Muscle of leg (tissue), 16 donors: ENCODE measurements at places on chromosomes 4 and X.

GRCh38 chrX:16910376-16910775 lies 36.1 kb upstream of the REPS2 start:
- DNase-seq = no peak
- peaks cover 44% of the 10 kb centered on the region for H3K27me3 ChIP-seq
- no peak overlapping the region for H3K4me3 ChIP-seq
- H3K36me3 ChIP-seq = no peaks in the 10 kb centered on the region

DNA sequence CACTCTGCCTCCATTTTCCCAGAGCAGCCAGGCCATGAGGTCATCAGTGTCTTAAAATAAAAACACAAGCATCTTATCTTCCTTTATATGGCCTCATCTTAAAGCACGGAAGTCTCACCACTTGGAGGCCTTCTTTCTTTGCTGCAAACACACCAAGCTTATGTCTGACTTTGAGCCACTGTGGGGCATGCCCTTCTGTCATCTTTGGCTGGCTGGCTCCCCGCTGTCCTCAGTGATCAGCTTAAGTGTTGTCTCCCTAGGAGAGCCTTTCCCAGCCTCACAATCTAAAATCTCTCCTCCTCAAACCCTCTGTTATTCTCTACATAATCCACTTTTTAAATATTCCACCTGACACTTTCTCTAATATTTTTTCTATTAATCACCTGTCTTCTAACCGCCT lies 191.6 kb upstream of the TTC29 start:
- H3K27me3 ChIP-seq = no peaks in the 10 kb centered on the region
- no peaks in the 10 kb centered on the region for H3K36me3 ChIP-seq
- H3K4me1 ChIP-seq = no peaks in the 10 kb centered on the region

DNA sequence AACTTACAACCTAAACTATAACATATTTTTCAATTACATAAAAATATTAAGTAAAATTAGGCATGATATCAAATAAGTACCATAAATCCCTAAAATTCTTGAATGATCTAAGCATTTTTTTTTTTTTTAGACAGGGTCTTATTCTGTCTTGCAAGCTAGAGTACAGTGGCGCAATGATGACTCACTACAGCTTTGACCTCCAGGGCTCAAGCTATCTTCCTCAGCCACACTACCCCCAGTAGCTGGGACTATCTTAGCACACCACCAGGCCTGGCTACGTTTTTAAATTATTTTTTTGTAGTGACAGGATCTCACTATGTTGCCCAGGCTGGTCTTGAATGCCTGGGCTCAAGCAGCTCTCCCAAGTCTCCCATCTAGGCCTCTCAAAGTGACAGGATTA lies 1042.3 kb downstream of the FSTL5 start:
- no peak overlapping the region for H3K4me3 ChIP-seq
- no peaks in the 10 kb centered on the region for H3K4me1 ChIP-seq
- H3K36me3 ChIP-seq = no peaks in the 10 kb centered on the region
- DNase-seq = no peak
- no peak overlapping the region for H3K27ac ChIP-seq

DNA sequence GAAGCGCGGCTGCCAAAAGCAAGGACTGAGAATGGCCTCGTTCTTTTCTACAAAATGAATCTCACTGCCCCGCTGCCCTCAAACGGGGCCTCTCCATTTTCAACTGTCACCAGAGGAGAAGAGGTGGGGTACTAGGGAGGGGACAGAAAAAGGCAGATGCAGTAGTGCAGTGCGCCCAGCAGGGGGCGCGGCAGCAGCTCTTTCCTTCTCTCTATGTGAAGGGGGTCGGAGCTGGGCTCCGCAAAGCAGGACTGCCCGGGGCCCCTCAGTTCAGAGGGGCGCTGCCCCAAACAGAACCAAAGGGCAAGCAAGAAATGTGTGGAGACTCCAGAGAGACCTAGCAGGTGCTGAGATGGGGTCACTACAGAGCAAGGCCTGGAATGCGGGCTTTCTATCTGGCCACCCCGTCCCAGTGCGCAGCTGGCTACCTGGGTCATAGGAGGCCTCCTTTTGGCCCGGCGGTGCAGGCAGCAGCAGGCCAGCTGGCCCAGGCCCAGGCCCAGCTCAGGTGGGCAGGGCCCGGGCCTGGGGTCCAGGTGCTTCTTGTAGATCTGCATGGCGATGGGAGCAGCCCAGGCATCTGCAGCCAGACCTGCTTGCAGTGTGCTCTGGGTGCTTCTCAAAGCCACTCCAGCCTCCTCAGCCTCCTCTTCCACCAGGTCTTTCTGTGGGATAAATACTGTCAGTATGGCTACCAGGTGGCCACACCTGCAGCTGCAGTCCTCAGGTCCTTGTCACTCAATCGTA lies 5.9 kb downstream of the IRAK1 start:
- H3K4me1 ChIP-seq = peaks cover 15% of the 10 kb centered on the region
- peaks cover 57% of the 10 kb centered on the region for H3K27me3 ChIP-seq
- DNase-seq = peak; percentile 52
- H3K4me3 ChIP-seq = no peak overlapping the region

- H3K27me3 ChIP-seq = peaks cover 14% of the 10 kb centered on the region
- peaks cover 4% of the 10 kb centered on the region for H3K4me1 ChIP-seq
- peaks cover 2% of the 10 kb centered on the region for H3K36me3 ChIP-seq
- H3K4me3 ChIP-seq = no peak overlapping the region
- no peak for DNase-seq
Observed at GRCh38 chr4:183718876-183719275, 59.8 kb downstream of the TRAPPC11 start.

DNA sequence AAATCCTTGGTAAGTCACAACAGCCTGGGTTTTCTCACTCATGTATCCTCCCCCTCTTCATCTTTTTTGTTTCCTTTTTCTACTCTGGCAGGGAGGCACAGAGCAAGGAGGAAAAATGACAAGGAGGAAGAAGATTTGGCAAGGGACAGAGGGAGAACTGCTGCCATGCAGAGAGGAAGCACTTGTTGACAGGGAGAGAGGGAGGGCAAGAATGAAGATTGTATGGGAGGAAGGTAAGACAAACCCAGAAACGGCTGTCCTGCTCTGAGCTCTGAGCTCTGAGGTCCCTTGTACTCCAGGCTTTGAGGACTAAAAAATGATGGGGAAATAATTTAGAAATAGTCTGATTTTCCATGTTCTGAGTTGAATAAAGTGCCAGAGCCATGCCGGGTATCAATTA lies 123.9 kb downstream of the DCHS2 start:
- no peak overlapping the region for H3K4me3 ChIP-seq
- H3K4me1 ChIP-seq = no peaks in the 10 kb centered on the region
- DNase-seq = no peak
- no peak overlapping the region for H3K27ac ChIP-seq
- no peaks in the 10 kb centered on the region for H3K27me3 ChIP-seq

GRCh38 chr4:105147553-105148161 lies 981 bp downstream of the TET2 start:
- H3K36me3 ChIP-seq = no peaks in the 10 kb centered on the region
- peak overlapping the region; percentile 87 for H3K4me3 ChIP-seq
- no peaks in the 10 kb centered on the region for H3K27me3 ChIP-seq
- H3K4me1 ChIP-seq = peaks cover 8% of the 10 kb centered on the region
- peak overlapping the region; percentile 98 for H3K27ac ChIP-seq
- peak; percentile 85 for DNase-seq

DNA sequence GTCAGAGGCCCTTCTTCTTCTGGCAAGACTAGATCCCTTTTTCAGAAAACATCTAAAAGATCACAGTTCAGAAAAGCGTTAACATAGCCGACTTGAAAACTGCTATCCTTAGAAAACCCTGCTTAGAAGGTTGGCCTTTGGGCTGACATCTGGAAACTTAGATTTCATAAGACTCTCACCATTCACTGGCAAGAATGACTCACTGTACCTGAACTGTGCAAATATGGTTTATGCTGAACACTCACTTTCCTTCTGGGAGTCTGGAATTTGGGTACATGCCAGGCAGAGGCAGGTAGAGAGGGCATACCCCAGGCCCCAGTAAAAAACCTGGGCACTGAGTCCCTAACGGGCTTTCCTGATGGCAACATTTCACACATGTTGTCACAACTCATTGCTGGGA lies 88.8 kb upstream of the GPC3 start:
- no peak for DNase-seq
- no peak overlapping the region for H3K27ac ChIP-seq

DNA sequence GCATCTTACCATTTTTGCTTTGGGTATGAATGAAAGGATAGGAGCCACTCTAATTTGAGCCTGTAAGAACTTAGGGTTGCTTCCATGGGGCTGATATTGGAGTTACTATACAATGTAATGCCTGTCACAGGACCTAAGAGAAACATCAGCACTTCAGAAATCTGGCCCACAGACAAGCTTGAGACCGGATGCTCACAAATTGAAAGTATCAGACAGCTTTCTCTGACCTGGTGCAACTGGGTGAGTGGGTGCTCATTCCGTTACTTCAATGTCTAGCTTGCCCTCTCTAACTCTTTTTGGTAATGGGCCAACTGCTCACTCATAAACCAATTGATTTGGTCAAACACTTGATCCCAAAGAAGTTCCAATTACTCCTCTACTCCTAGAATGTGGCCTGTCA lies 62.1 kb downstream of the GPC4 start:
- peaks cover 10% of the 10 kb centered on the region for H3K27me3 ChIP-seq
- H3K4me1 ChIP-seq = no peaks in the 10 kb centered on the region
- no peak overlapping the region for H3K4me3 ChIP-seq

GRCh38 chr4:165758086-165758485 lies 115.0 kb upstream of the TLL1 start:
- H3K27me3 ChIP-seq = no peaks in the 10 kb centered on the region
- H3K4me3 ChIP-seq = no peak overlapping the region
- H3K36me3 ChIP-seq = no peaks in the 10 kb centered on the region
- H3K4me1 ChIP-seq = no peaks in the 10 kb centered on the region
- peak; percentile 73 for DNase-seq

DNA sequence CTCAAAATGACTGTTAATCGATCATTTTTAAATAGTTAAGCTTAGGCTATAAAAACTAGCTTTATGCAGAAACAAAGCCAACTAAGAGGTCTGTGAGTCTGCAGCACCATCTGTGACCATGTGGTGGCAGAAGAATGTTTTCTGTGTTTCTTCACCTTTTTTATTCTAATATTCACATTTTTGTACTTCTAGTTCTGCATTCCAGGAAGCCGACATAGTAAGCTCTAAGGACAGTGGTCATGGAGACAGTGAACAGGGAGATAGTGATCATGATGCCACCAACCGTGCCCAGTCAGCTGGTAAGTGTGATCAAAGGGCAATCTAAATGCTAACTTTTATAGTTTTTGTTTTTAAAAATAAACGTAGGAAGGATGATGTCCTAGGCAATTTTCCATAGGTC lies 5.6 kb downstream of the PCDH10 start:
- H3K4me3 ChIP-seq = no peak overlapping the region
- no peaks in the 10 kb centered on the region for H3K36me3 ChIP-seq
- peaks cover 40% of the 10 kb centered on the region for H3K27me3 ChIP-seq

DNA sequence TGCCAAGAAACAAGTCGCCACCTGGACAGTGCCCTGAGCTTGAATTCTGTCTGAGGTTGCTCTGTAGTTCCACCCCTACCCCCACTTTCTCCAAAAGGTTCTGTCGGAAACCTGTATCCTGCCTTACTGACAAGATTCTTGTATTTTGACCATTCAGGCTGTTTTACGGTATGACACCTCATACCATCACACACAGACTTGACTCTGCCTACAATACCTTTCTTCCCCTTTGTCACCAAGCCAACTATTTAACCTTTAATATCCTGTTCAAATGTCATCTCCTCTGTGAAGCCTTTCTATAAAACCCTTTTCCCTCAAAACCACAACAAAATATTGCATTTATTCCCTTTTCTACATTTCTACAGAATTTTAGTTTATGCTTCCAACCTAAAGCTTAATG lies 161.9 kb downstream of the VSIG4 start:
- H3K4me3 ChIP-seq = no peak overlapping the region
- H3K27ac ChIP-seq = no peak overlapping the region
- H3K27me3 ChIP-seq = no peaks in the 10 kb centered on the region
- DNase-seq = no peak
- no peaks in the 10 kb centered on the region for H3K4me1 ChIP-seq

DNA sequence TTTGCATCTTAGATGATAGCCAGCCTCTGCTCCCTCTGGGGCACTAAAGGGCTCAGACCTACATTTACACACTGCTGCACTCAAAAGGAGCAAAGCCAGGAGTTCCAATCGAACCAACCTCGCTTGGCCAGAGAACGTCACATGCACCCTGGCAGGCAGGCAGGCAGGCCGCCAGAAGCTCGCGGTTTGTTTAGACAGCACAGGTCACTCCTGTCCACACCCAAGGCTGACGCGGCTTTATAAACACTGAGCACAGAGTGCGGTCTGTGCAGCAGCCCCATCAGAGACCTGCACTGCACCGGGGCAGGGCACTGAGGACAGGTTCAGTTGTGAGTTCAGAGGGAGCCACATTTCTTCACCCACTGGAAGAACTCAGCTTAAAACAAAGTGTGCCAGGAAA lies 143.9 kb downstream of the BCOR start:
- H3K4me1 ChIP-seq = peaks cover 4% of the 10 kb centered on the region
- no peak overlapping the region for H3K4me3 ChIP-seq
- H3K36me3 ChIP-seq = no peaks in the 10 kb centered on the region
- no peak overlapping the region for H3K27ac ChIP-seq

DNA sequence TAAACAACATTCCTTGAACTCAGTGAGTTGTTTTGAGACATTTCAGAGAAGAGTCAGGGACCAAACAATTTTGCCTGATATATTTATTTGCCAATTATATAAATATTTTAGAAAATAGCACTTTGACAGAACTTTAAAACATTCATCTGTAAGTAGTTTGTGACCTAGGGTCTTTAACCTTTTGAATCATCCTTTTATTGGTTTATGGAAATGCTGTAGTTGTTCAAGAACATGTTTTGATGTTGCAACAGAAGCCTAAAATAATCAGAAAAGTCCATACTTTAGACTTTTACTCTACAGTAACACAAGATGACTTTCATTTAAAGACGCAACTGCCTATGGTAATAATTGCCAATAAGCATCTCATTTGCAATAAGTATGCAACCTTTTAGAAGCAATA lies 43.0 kb downstream of the CXCL1 start:
- no peak overlapping the region for H3K27ac ChIP-seq
- no peaks in the 10 kb centered on the region for H3K27me3 ChIP-seq
- DNase-seq = no peak
- H3K4me1 ChIP-seq = no peaks in the 10 kb centered on the region
- H3K36me3 ChIP-seq = no peaks in the 10 kb centered on the region
- H3K4me3 ChIP-seq = no peak overlapping the region

- no peaks in the 10 kb centered on the region for H3K27me3 ChIP-seq
- H3K4me3 ChIP-seq = no peak overlapping the region
- peaks cover 9% of the 10 kb centered on the region for H3K4me1 ChIP-seq
- H3K27ac ChIP-seq = no peak overlapping the region
- no peaks in the 10 kb centered on the region for H3K36me3 ChIP-seq
Observed at GRCh38 chr4:85127653-85128052, 161.2 kb upstream of the WDFY3 start.
